ENCODE measurements at places on chromosomes 11 and 22. TPM values are rescaled to one million over a fixed set of nuclear protein-coding genes. Genes with fewer than 3 reads are reported as not detected.

OR8B3 gene
- total RNA-seq = not detected

MEI1 gene
- not detected for total RNA-seq

GPHA2 gene
- total RNA-seq = not detected

SCN2B gene
- not detected for total RNA-seq

TMEM218 gene
- 19.9 TPM for total RNA-seq

UBASH3B gene
- total RNA-seq = 40.9 TPM

JAML gene
- total RNA-seq = not detected

APOA1 gene
- not detected for total RNA-seq

LZTR1 gene
- total RNA-seq = 91.5 TPM

AMPD3 gene
- total RNA-seq = 6.2 TPM

PRG3 gene
- total RNA-seq = not detected

C22orf42 gene
- total RNA-seq = not detected

VPREB1 gene
- total RNA-seq = not detected

NLRP14 gene
- not detected for total RNA-seq

TBX10 gene
- total RNA-seq = not detected

CCDC116 gene
- 0.78 TPM for total RNA-seq

VSIG10L2 gene
- total RNA-seq = not detected

SCGB1D2 gene
- not detected for total RNA-seq

ST14 gene
- total RNA-seq = not detected

KRTAP5-2 gene
- not detected for total RNA-seq

HSPA8 gene
- total RNA-seq = 1,086 TPM

LMO1 gene
- total RNA-seq = not detected

USP28 gene
- total RNA-seq = 39.9 TPM

FANCF gene
- 9.4 TPM for total RNA-seq
